Cardiac septum (tissue), 1 donor: ENCODE measurements at places on chromosomes 5 and 9. TPM values are rescaled to one million over a fixed set of nuclear protein-coding genes. Genes with fewer than 3 reads are reported as not detected.

IL33 gene
- 18.6 TPM for total RNA-seq

- no peak for DNase-seq
Observed at GRCh38 chr5:40150896-40151295, 528.8 kb upstream of the PTGER4 start.

- DNase-seq: no peak
Observed at GRCh38 chr9:21015129-21015815, 16.2 kb downstream of the HACD4 start.

CKMT2 gene
- 1,231 TPM for total RNA-seq

GRCh38 chr5:140741967-140742366 is 41.7 kb downstream of the ZMAT2 start:
- DNase-seq: no peak

ZNF658 gene
- total RNA-seq: 6.4 TPM

- DNase-seq: no peak
Observed at GRCh38 chr5:84272771-84273516, 111.7 kb downstream of the EDIL3 start.

DNA sequence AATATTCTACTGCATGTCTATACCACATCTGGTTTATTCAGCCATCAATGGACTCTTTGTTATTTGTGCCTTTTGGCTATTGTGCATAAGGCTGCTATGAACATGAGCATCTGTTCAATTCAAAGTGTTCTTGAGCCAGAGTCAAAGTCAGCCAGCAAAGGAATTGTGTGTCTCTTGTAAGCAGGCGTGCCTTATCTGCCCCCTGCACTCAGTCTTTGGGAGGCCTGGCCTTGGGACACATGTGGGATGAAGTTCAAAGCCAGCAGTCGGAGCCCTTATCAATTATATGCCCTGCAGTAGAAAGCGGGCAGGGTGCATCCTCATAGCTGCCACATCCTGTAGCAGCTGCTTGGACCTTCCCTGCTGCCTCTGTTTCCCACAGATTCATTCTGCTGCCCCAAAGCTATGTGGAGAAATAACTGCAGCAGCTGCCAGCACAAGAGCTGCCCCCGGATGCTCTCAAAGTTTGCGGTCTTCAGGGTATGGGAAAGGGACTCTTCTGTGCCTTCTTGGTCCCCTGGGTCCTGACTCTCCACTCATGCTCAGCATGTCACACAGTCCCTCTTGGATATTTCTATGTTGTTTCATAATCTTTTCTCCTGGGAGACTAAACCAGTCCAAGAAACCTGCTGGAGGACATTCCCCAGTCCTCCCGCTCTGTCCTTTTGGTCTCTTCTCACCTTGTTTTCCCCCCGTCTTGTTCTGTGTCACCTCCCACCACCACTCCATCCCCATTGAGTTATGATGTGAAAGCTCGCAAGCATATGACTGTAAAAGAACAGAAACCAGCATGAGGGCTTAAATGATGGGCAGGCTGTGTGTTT is 35.9 kb downstream of the STOM start:
- DNase-seq: no peak

SCGB3A2 gene
- not detected for total RNA-seq

DNA sequence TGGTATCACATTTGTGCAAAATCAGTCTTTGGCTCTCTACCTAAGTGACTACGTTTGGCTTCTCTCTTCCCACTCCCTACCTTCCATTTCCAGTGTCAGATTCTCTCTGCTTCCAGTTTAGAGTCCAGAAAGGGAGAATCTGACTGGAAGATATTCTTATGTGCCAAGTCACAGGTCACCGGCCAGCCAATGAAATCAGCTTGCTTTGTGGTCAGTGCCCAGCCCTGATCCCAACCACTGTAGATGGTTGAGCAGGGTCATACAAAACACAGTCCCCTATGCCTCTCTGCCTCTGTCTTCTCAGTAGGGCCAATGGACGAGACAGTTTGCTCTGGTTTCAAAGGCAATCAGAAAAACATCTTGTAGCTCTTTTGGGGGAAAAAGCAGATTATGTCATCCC is 15.6 kb upstream of the EPB41L4B start:
- DNase-seq: no peak

DNA sequence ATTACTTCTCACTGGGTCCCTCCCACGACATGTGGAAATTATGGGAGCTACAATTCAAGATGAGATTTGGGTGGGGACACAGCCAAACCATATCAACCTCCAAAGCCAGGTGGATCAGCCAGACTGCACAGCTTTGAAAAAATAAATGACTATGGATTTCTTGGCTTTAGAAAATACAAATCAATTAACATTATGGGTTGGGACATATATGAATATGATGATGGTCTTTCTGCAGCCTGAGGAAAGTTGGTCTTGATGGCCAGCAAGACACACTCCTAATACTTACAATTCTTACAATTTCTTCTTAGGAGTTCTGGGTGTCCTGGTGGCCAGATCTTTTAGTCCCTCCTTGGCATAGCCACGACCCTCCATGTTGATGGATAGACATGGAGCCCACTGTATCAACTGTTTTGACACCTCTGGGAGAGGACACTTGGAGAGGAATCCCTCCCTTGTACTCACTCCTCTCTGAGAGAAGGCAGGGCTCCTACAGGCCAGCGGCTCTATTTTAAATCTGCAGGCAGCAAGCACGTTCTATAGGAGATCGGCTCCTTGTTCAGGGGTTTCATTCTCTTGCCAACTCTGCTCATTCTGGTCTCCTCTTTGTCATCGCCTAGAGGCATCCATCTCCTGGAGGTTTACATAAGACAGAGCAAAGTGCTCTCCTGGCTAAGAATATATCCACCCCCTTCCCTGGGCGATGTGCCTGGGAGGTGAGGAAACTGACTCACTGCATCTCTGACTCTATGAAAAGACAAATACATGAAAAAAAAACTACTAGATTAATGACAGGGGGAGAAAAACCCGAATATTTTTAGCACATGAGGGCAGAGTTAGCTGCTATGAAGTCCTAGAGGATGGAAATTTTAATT is 145.9 kb downstream of the CARTPT start:
- no peak for DNase-seq

TLE4 gene
- total RNA-seq: 17.4 TPM

IFNA13 gene
- total RNA-seq: not detected

CTXN3 gene
- not detected for total RNA-seq

GRCh38 chr5:73519531-73520283 is 21.5 kb downstream of the BTF3 start:
- DNase-seq: no peak

IQGAP2 gene
- total RNA-seq: 7.9 TPM

DNA sequence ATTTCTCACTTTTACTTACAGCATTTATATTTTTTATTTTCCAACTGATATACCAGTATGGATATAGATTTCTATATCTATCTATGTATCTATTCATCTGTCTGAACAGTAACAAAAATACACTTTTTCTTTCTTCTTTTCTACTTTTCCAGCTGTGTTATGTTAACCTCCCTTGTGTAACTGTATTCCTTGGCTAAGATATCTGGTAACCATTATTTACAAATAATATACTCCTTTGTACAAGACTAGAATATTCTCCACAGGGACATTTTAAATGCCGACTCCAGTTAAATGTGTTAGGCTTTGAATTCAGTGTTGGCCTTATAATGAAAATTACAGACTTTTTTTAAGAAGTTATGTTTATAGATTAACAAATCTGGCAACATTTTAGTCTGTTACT is 168.7 kb downstream of the XRCC4 start:
- DNase-seq: no peak

- no peak for DNase-seq
Observed at GRCh38 chr5:127492854-127493738, 24.3 kb upstream of the PRRC1 start.

NUTM2G gene
- total RNA-seq: not detected

DNA sequence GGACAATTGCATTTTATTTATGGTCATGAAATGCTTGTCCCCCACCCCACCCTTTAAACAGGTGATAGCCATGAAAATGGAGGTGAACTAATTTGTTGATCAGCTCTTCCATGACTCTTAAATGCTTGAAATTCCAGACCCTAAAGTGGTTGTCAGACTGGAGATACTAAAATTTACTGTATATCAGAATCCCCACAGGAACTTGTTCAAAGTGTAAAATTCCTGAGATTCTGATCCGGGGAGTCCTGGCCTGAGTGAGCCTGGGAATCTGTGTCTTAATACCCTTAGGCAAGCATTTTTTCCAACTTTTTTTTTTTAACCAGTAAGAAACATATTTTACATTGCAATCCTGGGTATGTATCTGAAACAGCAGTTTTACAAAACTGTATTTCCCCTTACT is 4.7 kb downstream of the SKP2 start:
- no peak for DNase-seq

WNT8A gene
- total RNA-seq: not detected

PHF24 gene
- total RNA-seq: 0.57 TPM

GRCh38 chr5:153515301-153515700 is 24.8 kb downstream of the GRIA1 start:
- DNase-seq: no peak

DNA sequence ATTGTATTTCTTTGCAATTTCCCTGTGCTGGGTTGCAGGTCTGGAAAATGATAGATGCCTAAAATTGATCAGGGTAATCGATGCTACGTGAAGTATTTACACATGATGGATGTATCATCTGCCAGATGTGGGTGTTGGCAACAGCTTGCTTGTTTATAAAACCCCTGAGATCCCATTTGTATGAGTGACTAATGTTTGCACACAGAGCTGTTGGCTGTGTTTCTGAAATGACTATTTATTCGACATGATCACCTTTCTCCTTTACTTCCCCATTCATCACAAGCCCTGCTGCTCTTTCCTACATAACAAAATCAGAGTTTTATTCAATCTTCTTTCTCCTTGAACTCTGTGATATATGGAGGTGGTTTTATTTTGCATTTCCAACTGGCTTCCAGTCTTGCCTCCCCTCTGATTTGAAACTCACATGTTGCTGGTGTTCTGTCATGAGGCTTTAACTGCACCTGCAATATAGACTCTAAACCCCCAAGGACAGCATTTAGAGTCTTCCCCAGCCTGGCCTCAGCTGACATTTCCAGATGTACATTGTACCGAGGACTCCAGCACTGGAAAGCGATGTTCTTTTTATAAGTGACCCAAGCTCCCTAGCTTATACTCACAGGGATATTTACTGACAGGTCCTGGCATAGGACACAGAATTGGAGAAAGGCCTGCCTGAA is 50.7 kb upstream of the SHB start:
- DNase-seq: no peak

GRCh38 chr5:83538786-83539462 is 67.4 kb downstream of the VCAN start:
- no peak for DNase-seq

GLRA1 gene
- total RNA-seq: not detected

- no peak for DNase-seq
Observed at GRCh38 chr5:99019254-99019653, 90.4 kb upstream of the CHD1 start.

ANXA2R gene
- total RNA-seq: 1.2 TPM

TAS2R1 gene
- not detected for total RNA-seq

PCDHB11 gene
- total RNA-seq: 1.9 TPM

- no peak for DNase-seq
Observed at GRCh38 chr9:130981002-130981755, 27.8 kb upstream of the LAMC3 start.
